ENCODE measurements at places on chromosomes 3 and 15. TPM values are rescaled to one million over a fixed set of nuclear protein-coding genes. Genes with fewer than 3 reads are reported as not detected.

Gene EXD1
- total RNA-seq = not detected

Gene ARNT2
- total RNA-seq = 3.6 TPM

Gene GOLGB1
- total RNA-seq = 57.6 TPM

Gene AQP9
- total RNA-seq = 56.8 TPM

Gene KCNMB2
- total RNA-seq = not detected

Gene CCDC33
- not detected for total RNA-seq

Gene HYAL3
- 2.8 TPM for total RNA-seq

Gene SH3BP5
- total RNA-seq = 71.1 TPM

Gene EFL1
- 11.9 TPM for total RNA-seq

Gene FSIP1
- 0.37 TPM for total RNA-seq

Gene BCHE
- total RNA-seq = 30.6 TPM

Gene CX3CR1
- not detected for total RNA-seq

Gene NOX5
- 0.47 TPM for total RNA-seq

Gene IFT122
- 62.9 TPM for total RNA-seq

Gene CD200R1
- total RNA-seq = 4.3 TPM

Gene TF
- total RNA-seq = 36.5 TPM

Gene PRSS50
- total RNA-seq = 0.32 TPM

Gene DUOXA1
- total RNA-seq = 1.9 TPM

Gene KNG1
- not detected for total RNA-seq

Gene VIPR1
- total RNA-seq = 7.8 TPM

Gene TRAK1
- total RNA-seq = 42.9 TPM

Gene FRMD5
- total RNA-seq = not detected

Gene MAGEL2
- total RNA-seq = 0.72 TPM

Gene IQGAP1
- total RNA-seq = 320 TPM

Gene RBMS3
- total RNA-seq = 61.5 TPM

Gene STIMATE
- total RNA-seq = 21.5 TPM

Gene GOLGA8R
- 4.2 TPM for total RNA-seq

Gene THSD4
- total RNA-seq = 2.7 TPM

Gene PLA2G4D
- not detected for total RNA-seq

Gene DHX36
- total RNA-seq = 58.0 TPM

Gene LYZL4
- total RNA-seq = not detected

Gene AMIGO3
- total RNA-seq = 2.9 TPM

Gene CD80
- 0.93 TPM for total RNA-seq

Gene BAHD1
- total RNA-seq = 9.7 TPM

Gene SLC6A6
- total RNA-seq = 35.7 TPM

Gene BLM
- 5.6 TPM for total RNA-seq

Gene ZNF662
- total RNA-seq = 4.8 TPM

Gene CCDC54
- total RNA-seq = not detected

Gene LMLN
- 3.5 TPM for total RNA-seq

Gene MAGI1
- total RNA-seq = 30.3 TPM

Gene KNL1
- 3.5 TPM for total RNA-seq

Gene PLCL2
- 28.5 TPM for total RNA-seq

Gene PDCD6IP
- 115 TPM for total RNA-seq

Gene XYLB
- total RNA-seq = 2.9 TPM

Gene CCR2
- 1.3 TPM for total RNA-seq

Gene MINAR1
- total RNA-seq = 0.46 TPM

Gene STAB1
- 610 TPM for total RNA-seq

Gene SLC27A2
- total RNA-seq = 8.8 TPM

Gene GNAT1
- not detected for total RNA-seq

Gene GSK3B
- 30.1 TPM for total RNA-seq

Gene RBP2
- total RNA-seq = not detected

Gene RASGRP1
- 1.8 TPM for total RNA-seq

Gene PARL
- 40.8 TPM for total RNA-seq

Gene ITIH4
- 4.6 TPM for total RNA-seq

Gene CLCN2
- total RNA-seq = 8.4 TPM

Measured in omental fat pad (tissue), 4 donors.